Activated CD4-positive, alpha-beta T cell treated with anti-CD3 and anti-CD28 coated beads, Interleukin-2, Interleukin-6, amounts not matched to agents 100 ng/mL and 50 ng/mL, durations not matched to agents 16 hours and 8 hours (primary cell): ENCODE measurements at places on chromosomes 3 and 15.

DNA sequence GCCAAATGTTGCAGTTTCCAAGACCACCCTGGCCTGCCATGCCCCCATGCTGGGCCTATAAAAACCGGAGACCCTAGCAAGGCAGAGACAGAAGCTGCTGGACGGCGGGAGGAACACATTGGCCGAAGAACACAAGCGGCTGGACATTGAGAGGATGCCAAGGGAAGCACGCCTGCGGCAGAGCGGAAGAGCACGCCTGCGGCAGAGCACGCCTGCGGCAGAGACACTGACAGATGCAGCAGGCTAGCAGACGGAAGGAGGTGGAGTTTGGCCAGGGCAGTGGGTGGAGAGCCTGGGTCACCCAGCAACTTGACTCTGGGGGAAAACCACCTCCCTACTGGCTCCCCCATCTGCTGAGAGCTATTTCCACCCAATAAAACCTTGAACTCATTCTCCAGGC lies 322.3 kb upstream of the TBL1XR1 start:
- DNase-seq: no peak

- no peak for DNase-seq
These were observed 229.1 kb upstream of the CBLB start for GRCh38 chr3:106097817-106098435.

- no peak for DNase-seq
These were observed 182.3 kb upstream of the NDN start for GRCh38 chr15:23869396-23869795.

DNA sequence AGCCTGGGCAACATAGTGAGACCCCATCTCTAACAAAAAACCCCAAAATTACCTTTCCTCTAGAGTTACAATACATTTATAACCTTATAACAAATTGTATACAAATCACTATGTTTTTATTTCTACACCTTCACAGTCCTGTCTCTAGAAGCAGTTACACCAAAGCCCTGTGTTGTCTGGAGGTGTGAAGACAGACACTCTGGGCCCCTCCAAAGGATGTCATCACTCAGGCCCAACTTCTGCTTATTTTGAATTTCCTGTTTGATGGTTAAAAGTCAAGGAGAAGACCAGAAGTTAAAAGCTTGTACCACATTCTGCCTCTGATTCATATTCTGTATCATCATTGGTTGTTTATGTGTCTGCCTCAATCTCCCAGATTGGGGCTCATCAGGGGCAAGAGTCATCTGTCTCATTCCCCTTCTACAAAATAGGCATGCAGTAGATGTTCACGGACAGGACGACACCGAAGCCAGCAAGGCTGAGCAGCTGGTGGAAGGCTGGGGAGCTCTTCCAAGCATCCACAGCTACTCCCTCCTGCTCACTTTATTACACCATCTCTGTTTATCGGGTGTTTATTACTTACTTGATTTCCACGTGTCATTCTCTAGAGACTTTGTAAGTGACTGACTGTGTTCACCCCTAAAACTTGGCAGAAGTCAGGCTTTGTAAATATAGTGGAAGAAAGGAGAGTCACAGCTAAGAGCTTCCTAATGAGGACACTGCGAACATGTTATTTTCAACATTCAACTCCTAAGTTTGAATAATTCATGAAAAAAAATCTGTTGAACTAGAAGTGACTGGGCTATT lies 136.8 kb upstream of the ANKRD28 start:
- DNase-seq: no peak

DNA sequence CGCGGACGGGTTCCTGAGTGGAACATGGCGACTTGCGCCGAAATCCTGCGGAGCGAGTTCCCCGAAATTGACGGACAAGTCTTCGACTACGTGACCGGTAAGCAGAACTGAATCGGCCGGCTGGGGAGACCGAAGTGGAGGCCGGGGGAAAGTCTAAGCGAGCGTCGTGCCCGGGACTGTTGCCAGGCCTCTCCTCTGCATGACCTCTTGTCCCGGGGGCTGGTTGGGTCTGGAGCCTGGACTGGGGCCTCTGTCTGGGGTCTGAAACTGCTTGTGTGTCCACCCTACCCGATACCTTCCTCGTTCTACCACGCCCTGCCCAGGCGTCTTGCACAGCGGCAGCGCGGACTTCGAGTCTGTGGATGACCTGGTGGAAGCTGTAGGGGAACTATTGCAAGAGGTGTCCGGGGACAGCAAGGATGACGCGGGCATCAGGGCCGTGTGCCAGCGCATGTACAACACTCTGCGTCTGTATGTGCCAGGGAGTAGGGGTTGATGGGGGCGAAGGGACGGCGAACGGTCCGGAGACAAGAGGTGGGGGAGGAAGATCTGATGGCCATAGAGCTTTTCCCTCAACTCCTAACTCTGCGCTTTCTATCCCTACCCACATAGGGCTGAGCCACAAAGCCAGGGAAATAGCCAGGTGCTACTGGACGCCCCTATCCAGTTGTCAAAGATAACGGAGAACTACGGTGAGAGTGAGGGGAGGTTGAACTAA lies at the start of gene ABCF3:
Gene ABCF3, plus strand, starts transcription at position 16 of the 718 bp plus-strand sequence. Its CDS starts 9 bp downstream, at position 25.
- DNase-seq: no peak

- DNase-seq: peak; percentile 6
These were observed 12.1 kb upstream of the DMXL2 start for GRCh38 chr15:51634591-51635198.

DNA sequence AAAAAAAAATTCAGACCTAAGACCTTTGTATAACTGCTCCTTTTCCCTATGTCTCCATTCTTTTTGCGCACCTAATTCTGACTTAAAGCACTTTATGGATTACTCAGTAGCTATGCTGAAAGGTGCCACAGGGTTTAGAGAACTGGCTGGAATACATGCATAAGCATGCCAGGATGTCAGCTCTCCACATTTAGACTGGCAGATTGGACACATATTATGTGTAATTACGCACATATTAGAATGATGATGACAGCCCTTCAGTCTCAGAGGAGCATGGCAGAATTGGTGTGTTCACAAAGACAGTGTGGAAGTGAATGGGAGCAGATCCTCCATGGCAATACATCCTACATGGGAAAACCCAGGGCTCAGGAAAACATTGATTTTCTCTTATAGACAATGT lies 108.1 kb upstream of the LSAMP start:
- no peak for DNase-seq

GRCh38 chr15:80210611-80211573 lies 41.1 kb downstream of the CTXND1 start:
- no peak for DNase-seq

- no peak for DNase-seq
These were observed 44.7 kb upstream of the LIPC start for GRCh38 chr15:58387130-58387529.

GRCh38 chr3:11118181-11118682 lies 36.1 kb upstream of the HRH1 start:
- no peak for DNase-seq

- no peak for DNase-seq
These were observed 5.2 kb downstream of the ARPP19 start for GRCh38 chr15:52563501-52564060.
